ENCODE measurements at places on chromosomes 1 and 21. TPM values are rescaled to one million over a fixed set of nuclear protein-coding genes. Genes with fewer than 3 reads are reported as not detected.
A peak's percentile ranks its signal among the peaks of the same experiment; 100 is the strongest.

Gene CCDC181
- total RNA-seq: not detected

Gene CD84
- total RNA-seq: not detected

Gene KRTAP19-3
- total RNA-seq: not detected

Gene CNR2
- not detected for total RNA-seq

Gene NRIP1
- total RNA-seq: 31.9 TPM

Gene CFAP45
- total RNA-seq: not detected

Gene FNBP1L
- total RNA-seq: 22.6 TPM

Gene PLPPR5
- total RNA-seq: not detected

Gene GBP5
- 0.43 TPM for total RNA-seq

DNA sequence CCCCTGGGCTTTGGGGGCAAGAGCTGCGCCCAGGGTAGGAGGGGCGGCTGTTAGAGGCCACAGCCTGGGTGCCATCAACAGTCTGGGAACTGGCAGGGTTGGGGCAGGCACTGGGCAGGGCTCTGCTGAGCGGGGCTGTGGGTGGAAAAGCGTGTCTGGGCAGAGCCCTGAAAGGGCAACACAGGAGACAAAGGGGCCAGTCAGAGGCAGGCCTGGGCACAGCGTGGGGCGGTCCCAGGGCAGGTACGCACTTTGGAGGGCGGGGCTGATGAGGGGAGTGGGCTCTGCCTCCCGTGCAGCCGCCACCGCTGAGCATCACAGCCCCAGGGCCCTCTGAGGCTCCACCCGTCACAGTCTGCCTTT is 13.9 kb downstream of the CELSR2 start:
- no peaks in the 10 kb centered on the region for H3K4me1 ChIP-seq
- H3K4me3 ChIP-seq: no peak overlapping the region
- no peak overlapping the region for H3K27ac ChIP-seq
- H3K27me3 ChIP-seq: no peaks in the 10 kb centered on the region

GRCh38 chr1:224563666-224564065 is 52.5 kb upstream of the CNIH3 start:
- H3K4me3 ChIP-seq: no peak overlapping the region
- H3K27me3 ChIP-seq: no peaks in the 10 kb centered on the region
- no peak overlapping the region for H3K27ac ChIP-seq
- H3K4me1 ChIP-seq: peaks cover 50% of the 10 kb centered on the region

- no peak overlapping the region for H3K4me3 ChIP-seq
- no peak overlapping the region for H3K27ac ChIP-seq
- H3K36me3 ChIP-seq: no peaks in the 10 kb centered on the region
- no peaks in the 10 kb centered on the region for H3K27me3 ChIP-seq
Observed at GRCh38 chr1:87712261-87713010, 383.8 kb downstream of the LMO4 start.

- no peak overlapping the region for H3K27ac ChIP-seq
- DNase-seq: peak; percentile 30
- H3K36me3 ChIP-seq: no peaks in the 10 kb centered on the region
- H3K4me1 ChIP-seq: no peaks in the 10 kb centered on the region
- H3K4me3 ChIP-seq: no peak overlapping the region
Observed at GRCh38 chr1:207565546-207566468, 69.8 kb downstream of the CR1 start.

- H3K4me3 ChIP-seq: no peak overlapping the region
- DNase-seq: peak; percentile 14
- no peak overlapping the region for H3K27ac ChIP-seq
- peaks cover 5% of the 10 kb centered on the region for H3K4me1 ChIP-seq
- H3K27me3 ChIP-seq: no peaks in the 10 kb centered on the region
- no peaks in the 10 kb centered on the region for H3K36me3 ChIP-seq
Observed at GRCh38 chr21:16402752-16403151, 673.0 kb downstream of the USP25 start.

DNA sequence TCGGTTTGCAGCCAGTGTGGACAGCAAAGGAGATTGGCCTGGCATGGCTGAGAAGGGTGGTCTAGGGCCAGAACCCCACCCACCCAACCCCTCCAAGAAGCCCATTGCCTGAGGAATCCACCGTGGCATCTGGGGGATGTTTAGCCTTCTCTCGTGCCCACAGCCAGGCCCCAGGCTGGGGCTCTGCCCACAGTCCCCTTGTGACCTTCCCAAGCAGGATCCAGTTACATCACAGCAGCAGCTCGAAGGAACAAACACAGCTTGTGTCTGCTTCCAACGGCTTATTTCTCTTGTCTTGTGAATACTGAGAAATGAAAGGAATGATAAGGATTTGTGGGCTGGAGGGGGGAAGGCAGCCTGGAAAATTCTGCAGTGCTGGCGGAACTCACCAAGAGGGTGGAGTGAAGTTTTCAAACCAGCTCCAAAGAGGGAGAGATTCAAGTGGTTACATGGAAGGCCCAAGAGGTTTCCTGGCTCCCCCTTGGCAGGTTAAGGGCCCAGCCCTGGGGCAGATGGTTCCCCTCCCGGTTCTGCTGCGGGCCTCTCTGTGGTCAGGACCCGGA is 61.6 kb downstream of the DHRS3 start:
- peak; percentile 84 for DNase-seq
- no peaks in the 10 kb centered on the region for H3K36me3 ChIP-seq
- no peak overlapping the region for H3K4me3 ChIP-seq
- H3K4me1 ChIP-seq: peaks cover 13% of the 10 kb centered on the region

DNA sequence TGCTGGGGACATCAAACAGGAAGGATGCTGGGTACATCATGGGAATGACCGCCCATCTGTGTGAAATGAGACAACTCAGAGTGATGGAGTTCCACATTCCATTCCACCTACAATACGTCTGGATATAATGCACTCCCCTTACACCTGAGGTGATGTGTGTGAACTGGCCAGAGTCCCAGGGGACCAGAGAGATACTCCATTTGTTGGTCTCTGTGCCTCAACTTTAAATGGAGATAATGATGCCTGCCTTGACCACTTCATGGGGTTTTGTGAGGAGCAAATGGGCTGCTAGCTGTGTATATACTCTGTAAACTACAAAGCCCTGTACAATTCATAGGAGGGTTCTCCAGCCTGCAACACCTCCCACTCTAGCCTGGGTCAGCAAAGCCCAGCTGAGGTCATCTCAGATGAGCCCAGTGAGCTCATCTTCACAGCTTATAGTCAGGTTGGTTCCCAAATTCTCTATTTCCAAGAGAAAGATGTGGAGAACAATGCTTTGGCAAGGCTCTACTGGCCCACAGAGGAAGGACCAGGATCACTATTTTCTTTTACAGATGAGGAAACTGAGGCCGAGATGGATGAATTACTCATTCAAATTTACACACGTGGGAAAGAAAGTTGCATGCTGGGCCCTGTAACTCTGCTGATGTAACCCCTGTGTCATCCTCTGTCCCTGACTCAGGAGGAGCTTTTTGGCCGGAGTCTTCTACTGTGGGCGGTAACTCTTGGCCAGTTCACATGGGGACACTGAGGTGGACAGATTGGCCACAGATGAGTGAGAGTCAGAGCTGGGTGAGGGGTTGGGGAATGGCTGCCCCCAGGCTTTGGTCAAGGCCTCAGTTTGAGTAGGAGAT is 105.6 kb upstream of the GCLM start:
- H3K4me1 ChIP-seq: peaks cover 27% of the 10 kb centered on the region
- no peaks in the 10 kb centered on the region for H3K27me3 ChIP-seq
- H3K4me3 ChIP-seq: no peak overlapping the region
- DNase-seq: peak; percentile 90
- H3K36me3 ChIP-seq: no peaks in the 10 kb centered on the region

DNA sequence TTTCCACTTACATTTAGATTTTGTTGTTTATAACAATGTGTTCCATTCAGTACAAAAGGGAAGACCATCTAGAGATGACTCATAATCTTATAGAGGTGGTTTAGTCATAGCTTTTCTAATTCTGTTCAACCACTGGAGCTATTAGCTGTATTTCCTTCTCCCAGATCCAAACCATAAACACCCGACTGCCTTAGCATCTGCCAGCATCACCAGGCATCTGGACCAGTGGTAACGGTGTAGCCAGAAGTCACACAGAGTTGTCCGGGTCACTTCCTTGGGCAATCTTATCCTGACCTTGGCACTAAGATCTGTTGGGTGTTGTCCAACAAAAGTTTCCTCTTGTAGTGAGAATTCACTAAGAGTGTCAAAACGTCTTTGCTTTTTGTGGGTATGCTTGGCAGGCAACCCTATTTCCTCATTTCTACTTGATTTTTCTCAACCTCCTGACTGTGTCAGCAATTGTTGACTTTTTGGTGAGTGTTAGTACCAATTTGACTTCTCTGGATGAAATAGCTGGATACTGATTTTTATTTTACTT is 372.1 kb upstream of the B3GALT2 start:
- DNase-seq: peak; percentile 56
- H3K4me3 ChIP-seq: no peak overlapping the region
- H3K27ac ChIP-seq: no peak overlapping the region

DNA sequence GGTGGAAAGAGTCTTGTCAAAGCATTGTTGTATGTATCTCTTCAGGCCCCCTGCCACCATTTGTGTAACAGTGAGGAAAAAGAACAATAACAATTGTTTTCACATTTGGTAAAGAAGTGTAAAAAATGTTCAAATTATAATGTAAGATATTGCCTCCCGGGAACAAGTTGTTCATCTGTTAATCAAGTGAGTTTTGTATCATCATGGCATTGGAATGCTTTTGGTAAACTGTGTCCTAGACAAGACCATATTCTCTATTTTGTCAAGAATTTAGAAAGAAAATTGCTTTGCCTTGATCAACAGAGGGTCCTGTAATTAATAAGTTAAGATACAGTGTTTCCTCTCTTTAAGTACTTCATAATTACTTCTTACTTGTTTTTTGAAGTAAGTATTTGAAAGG is 692.0 kb upstream of the NR5A2 start:
- DNase-seq: peak; percentile 8
- no peaks in the 10 kb centered on the region for H3K4me1 ChIP-seq
- no peak overlapping the region for H3K4me3 ChIP-seq
- H3K36me3 ChIP-seq: no peaks in the 10 kb centered on the region
- H3K27ac ChIP-seq: no peak overlapping the region

DNA sequence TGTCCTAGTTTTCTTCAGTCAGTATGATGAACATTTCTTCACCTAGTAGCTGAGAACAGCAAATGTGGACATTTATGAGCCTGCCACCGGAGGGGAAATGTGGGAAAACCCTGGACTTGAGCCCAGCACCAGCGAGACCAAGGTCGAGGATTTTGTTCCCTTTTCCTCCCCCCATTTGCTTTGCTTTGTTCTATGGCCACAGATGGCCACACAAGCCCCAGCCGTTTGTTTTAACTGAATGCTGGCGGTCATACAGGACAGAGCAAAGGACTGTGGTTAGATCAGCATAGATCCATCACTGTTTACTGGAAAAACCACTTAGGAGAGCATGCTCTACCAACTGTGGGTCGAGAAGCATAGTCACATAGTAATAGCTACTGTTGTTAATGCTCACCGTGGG is 20.9 kb downstream of the SH2D2A start:
- H3K4me3 ChIP-seq: no peak overlapping the region
- H3K27ac ChIP-seq: no peak overlapping the region
- H3K36me3 ChIP-seq: peaks cover 62% of the 10 kb centered on the region
- no peak for DNase-seq
- no peaks in the 10 kb centered on the region for H3K27me3 ChIP-seq
- peaks cover 20% of the 10 kb centered on the region for H3K4me1 ChIP-seq

- H3K27ac ChIP-seq: no peak overlapping the region
- no peaks in the 10 kb centered on the region for H3K27me3 ChIP-seq
- no peaks in the 10 kb centered on the region for H3K36me3 ChIP-seq
- no peaks in the 10 kb centered on the region for H3K4me1 ChIP-seq
- H3K4me3 ChIP-seq: no peak overlapping the region
- DNase-seq: peak; percentile 71
Observed at GRCh38 chr1:76901158-76901767, 34.0 kb downstream of the ST6GALNAC5 start.

- no peak overlapping the region for H3K4me3 ChIP-seq
- H3K27ac ChIP-seq: no peak overlapping the region
- H3K27me3 ChIP-seq: no peaks in the 10 kb centered on the region
Observed at GRCh38 chr1:2904191-2904590, 102.7 kb upstream of the TTC34 start.

GRCh38 chr1:23799570-23800399 is 769 bp downstream of the GALE start:
- peak overlapping the region; percentile 84 for H3K4me3 ChIP-seq
- peak; percentile 52 for DNase-seq
- no peaks in the 10 kb centered on the region for H3K27me3 ChIP-seq
- peak overlapping the region; percentile 48 for H3K27ac ChIP-seq
- H3K4me1 ChIP-seq: peaks cover 7% of the 10 kb centered on the region

- no peaks in the 10 kb centered on the region for H3K4me1 ChIP-seq
- H3K4me3 ChIP-seq: no peak overlapping the region
- no peak overlapping the region for H3K27ac ChIP-seq
Observed at GRCh38 chr1:65238010-65238409, 71.3 kb upstream of the DNAJC6 start.

GRCh38 chr1:163120372-163120771 is 51.2 kb downstream of the RGS4 start:
- no peaks in the 10 kb centered on the region for H3K4me1 ChIP-seq
- H3K4me3 ChIP-seq: no peak overlapping the region
- no peak overlapping the region for H3K27ac ChIP-seq
- no peaks in the 10 kb centered on the region for H3K27me3 ChIP-seq

DNA sequence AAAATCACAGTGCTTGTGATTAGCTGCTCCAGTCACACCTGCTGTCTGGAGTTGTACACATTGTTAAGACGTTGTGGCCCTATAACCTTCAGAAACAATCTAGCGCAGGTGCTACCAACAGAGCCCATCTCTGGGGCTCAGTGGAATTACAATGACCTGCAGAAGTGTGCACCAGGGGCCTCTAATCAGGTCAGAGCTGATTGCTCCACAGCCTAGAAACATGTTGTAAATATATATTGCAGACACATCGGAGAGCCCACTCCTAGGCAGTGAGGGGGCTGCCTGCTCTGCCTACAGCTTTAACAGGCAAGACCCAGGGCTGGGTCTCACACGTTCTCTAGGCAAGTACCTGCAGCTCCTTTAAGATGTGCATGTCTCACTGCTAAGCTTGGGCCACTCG is 302.0 kb downstream of the SIPA1L2 start:
- no peaks in the 10 kb centered on the region for H3K27me3 ChIP-seq
- H3K36me3 ChIP-seq: no peaks in the 10 kb centered on the region
